ENCODE measurements at places on chromosomes 7 and 10.

GRCh38 chr10:14508725-14509124 is 178.0 kb upstream of the FRMD4A start:
- DNase-seq = no peak

DNA sequence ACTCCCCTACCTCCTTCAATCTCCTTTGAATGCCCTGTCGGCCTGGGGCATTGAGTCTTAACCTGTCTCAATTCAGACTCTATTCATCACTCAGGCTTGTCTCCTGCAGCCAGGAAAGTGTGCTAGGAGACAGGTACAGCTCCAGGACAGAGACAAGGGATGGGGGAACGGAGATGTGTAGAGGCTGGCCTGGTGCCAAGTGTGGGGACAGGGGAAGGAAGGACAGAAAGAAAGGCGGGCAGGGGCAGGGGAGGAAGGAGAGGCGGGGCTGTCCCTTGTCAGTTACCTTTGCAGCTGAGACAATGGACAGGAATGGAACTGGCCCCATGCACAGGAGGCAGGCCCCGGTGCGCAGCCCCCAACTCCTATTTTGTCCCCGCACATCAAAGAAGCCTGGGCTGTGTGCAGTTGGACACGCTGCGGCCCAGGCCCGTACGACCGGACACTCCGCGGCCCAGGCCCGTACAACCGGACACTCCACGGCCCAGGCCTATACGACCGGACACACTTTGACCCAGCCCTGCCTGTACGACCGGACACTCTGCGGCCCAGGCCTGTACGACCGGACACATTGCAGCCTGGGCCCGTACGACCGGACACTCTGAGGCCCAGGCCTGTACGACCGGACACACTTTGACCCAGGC is 36.9 kb downstream of the CHST15 start:
- no peak for DNase-seq

- no peak for DNase-seq
Measured at GRCh38 chr7:151775547-151776443, 101.1 kb downstream of the PRKAG2 start.

GRCh38 chr10:92742331-92743228 is 52.8 kb downstream of the HHEX start:
- DNase-seq = no peak

- DNase-seq = no peak
Measured at GRCh38 chr10:93711891-93712290, 9.5 kb upstream of the FRA10AC1 start.

DNA sequence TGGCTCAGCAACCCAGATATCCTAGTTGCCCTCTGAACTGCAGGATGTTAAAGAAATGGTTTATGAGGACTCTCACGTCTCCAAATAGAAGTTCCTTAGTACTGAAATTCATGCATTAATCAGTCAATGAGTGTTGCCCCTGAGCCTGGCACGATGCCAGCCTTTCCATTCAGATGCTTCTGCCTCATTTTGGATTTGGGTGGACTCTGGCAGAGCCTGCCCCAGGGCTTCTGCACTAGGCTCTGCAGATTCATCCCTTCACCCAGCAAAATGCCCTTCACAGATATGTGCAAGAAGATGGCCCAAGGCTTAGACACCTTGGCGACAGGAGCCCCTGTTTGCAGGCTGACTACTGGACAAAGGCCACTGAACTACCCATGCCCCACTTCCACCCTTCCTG is 747.8 kb downstream of the GRID1 start:
- DNase-seq = no peak

GRCh38 chr7:122847871-122848473 is 38.3 kb downstream of the CADPS2 start:
- DNase-seq = no peak

GRCh38 chr10:132109341-132110110 is 43.8 kb downstream of the JAKMIP3 start:
- DNase-seq = no peak

DNA sequence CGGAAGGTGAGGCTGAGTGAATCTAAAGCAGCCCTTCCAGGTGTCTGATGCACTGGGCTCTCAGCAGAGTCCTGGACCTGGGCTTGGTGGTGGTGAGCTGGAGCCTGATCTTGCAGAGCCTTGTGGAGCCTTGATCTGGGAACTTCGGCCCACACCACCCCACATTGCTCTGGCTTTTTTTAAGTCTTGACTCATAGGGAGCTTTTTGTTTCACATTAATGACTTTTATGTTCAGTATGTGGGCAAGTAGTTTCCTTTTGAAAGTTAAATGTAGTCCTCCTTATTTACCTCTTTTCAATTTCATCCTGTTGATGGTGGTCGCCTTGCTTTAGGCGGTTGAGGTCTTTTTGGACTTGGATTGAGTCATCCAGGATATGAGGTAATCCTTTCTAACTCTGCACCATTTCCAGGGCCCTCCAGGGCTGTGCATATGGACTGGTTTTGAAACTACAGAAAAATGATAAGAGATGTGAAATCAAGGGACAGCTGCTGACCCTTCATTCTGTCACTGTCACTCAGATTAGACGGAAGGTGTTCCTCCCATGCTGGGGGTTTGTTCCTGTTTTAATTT is 2.9 kb upstream of the NRAP start:
- DNase-seq = no peak

GRCh38 chr10:98257198-98257597 is 10.8 kb downstream of the LOXL4 start:
- DNase-seq = no peak

GRCh38 chr7:178444-178843 is 13.9 kb upstream of the FAM20C start:
- no peak for DNase-seq

DNA sequence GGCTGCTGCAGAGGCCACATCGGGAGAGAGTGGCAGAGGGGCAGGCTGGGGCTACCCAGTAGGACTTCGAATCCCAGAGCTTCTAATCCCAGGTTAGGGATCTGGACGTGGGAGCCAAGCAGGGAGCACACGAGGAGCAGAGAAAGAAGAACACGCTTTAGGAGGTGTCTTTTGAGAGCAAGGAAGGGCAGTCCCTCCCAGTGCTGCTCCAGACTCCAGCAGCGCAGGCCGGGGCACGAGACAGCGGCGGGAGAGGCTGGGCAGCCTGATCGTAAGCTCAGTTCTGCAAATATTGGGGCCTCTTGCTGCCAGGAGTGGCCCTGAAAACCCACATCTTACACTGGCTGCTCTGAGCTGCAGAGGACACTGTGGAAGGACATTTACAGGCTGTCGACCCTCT is 75.9 kb downstream of the HIPK2 start:
- DNase-seq = no peak

- DNase-seq = no peak
Measured at GRCh38 chr7:77504951-77505350, 32.1 kb upstream of the PTPN12 start.

GRCh38 chr7:98196706-98197605 is 14.3 kb upstream of the BHLHA15 start:
- no peak for DNase-seq

- no peak for DNase-seq
Measured at GRCh38 chr10:22319980-22320558, 830 bp upstream of the BMI1 start.

DNA sequence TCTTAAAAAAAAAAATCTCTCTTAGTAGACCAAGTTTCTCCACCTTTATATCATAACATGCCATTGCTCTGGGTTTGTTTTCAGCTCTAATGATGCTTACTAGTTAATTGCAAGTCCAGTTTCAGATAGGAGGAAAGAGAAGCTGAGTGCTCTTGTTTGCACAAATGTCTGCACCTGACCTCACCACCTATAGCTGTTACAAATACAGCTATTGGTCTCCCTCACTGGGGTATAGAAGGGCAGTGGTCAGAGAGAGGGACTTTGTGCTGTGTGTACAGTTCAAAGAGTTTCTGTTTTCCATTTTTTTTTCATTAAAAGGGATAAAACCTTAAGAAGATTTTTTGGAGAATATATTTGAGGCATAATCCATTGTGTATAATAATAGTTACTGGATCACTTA is 52.7 kb downstream of the TAS2R16 start:
- DNase-seq = no peak

DNA sequence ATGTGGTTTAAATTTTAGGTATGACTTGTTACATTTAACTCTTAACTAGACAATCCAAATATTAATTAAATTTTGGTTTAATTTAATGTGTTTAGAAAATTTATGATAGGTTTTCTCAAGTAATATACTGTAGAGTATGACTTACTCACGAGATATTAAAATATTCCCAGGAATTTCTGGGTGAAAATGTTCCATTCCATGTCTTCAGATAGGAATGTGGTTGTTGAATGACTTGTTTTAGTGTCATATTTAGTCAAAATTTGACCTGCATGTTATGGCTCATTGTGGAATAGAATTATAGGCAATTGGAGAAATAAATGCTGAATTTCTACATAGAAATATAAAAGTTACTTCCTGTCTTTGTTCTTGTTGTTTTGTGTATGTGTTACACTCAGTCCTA is 46.7 kb downstream of the SHOC2 start:
- DNase-seq = no peak

DNA sequence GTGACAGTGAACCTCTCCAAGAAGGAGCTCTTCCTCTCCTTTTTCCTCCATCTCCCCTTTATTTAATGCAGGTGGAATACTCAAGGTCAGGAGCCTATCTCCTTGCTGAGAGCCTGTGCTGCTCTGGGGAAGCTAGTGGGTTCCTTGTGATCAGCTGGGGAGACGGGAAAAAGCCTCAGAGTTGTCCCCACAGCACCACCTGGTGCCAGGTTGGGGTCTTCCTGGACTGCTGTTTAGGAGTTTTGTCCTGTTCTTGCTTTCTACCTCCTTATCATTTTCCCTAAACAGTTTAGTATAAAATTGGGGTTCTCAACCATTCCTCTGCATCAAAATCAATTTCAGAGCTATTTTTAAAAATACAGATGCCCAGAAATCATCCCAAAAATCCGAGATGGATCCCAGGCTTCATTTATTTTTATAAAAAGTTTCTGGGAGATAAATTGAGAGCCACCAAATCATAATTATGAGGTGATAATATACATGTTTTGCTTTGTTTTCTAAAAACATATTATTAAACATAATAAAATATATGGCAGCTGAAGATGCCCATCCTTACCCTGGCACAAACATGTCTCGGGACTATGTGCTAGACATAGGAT is 44.3 kb downstream of the MACC1 start:
- no peak for DNase-seq

- DNase-seq = no peak
Measured at GRCh38 chr10:69576334-69577011, 3.3 kb upstream of the NEUROG3 start.

GRCh38 chr10:86580521-86580891 is 58.9 kb upstream of the WAPL start:
- no peak for DNase-seq

- DNase-seq = no peak
Measured at GRCh38 chr7:55898287-55898686, 11.0 kb downstream of the ZNF713 start.

Data from activated T-cell treated with anti-CD3 and anti-CD28 coated beads, Interleukin-2, amount 50 U/mL, for 4 hours (primary cell).